ENCODE measurements at places on chromosomes 2 and 18.

GRCh38 chr2:136247204-136247950 lies 129.4 kb upstream of the CXCR4 start:
- DNase-seq, result peak; percentile 39

- DNase-seq, result no peak
Measured at GRCh38 chr2:125721072-125721721, 934.8 kb upstream of the GYPC start.

DNA sequence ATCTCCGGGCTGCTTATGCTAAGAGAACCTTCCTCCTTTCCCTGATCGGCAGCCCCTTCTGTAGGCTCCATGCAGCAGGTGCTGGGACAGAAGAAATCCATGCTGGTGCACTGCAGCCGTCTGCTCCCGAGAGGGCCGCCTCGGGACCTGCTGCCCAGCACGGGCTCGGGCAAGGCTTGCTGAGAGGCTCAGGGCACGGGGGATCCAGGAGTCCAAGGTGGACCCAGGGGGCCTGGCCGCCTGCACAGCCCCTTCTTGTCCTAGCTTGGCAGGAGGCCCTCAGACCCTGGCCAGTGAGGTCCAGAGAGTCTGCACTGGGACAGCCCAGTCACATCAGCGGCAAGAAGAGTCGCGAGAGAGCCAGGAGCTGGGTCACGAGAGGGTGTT lies 13.3 kb upstream of the DUSP2 start:
- DNase-seq, result no peak

GRCh38 chr2:101806123-101806522 lies 108.6 kb downstream of the MAP4K4 start:
- no peak for DNase-seq

GRCh38 chr2:79901161-79901560 lies 388.3 kb downstream of the CTNNA2 start:
- DNase-seq, result no peak

DNA sequence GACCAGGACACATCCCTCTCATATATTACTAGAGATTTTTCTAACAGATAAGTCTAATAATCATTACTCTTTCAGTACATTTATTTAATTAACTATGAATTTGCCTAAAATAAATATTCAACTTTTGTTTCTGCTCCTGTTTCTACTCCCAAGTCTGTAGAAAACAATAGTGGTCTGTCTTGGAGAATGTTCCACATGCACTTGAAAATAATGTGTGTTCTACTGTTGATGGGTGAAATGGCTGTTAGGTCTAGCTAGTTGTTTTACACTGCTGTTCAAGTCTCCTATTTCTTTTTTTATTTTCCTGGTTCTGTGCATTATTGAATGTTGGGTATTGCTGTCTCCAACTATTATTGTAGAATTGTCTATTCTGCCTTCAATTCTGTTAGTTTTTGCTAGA lies 47.2 kb downstream of the SPOPL start:
- DNase-seq, result no peak

DNA sequence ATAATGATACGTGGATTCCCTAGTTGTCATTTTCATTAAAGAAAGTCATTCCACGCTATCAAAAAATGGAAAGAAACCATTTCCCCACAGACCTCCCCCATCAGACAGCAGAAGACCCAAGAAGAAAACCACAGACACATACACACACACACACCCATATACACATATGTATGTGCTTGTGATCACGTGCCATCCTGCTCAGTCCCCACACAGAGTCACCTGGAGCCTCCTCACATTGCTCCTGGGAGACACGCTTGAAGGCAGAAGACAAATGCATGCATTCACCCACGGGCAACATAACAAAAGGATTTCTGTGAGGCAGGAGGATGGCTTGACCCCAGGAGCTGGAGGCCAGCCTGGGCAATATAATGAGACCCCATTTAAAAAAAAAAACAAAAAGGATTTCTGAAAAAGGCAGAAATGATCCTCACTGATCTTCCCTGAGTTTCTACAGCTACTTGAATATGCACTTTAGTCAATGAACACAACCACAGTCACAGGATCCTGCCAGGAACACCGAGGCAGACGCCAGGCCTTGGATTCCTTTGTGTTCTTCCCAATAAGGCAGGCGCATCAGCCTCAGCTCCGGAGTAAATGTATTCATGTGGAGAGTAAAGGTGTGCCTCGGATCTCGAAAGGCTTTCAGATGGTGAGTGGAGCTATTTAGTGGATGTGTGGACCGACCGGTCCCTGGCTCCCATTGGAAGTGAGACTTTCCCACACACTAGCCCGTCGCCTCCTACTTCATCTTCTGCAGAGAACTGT lies 21.0 kb downstream of the TGFBRAP1 start:
- no peak for DNase-seq

All from stimulated activated CD4-positive, alpha-beta T cell treated with anti-CD3 and anti-CD28 coated beads, TNF-alpha, amount 100 ng/mL, for 48 hours (primary cell).